NCI-H1092 (cell line): ENCODE measurements at places on chromosomes 12 and 14.
A peak's percentile ranks its signal among the peaks of the same experiment; 100 is the strongest.

DNA sequence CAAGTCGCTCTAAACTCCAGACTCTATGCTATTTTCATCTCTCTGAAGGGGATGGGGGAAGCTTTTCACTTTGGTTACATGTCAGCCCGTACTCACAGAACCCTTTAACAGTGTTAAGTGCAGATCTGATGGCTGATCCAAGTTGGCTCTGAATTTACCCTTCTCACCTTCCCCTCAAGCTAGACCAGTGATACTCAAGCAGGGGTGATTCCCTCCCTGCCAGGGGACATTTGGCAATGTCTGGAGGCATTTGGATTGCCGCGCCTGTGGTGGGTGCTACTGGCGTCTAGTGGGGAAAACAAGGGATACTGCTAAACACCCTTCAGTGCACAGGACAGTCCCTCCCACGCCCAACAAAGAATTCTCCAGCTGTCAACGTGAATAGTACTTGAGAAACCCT is 6.0 kb upstream of the TEX52 start:
- no peak for DNase-seq

DNA sequence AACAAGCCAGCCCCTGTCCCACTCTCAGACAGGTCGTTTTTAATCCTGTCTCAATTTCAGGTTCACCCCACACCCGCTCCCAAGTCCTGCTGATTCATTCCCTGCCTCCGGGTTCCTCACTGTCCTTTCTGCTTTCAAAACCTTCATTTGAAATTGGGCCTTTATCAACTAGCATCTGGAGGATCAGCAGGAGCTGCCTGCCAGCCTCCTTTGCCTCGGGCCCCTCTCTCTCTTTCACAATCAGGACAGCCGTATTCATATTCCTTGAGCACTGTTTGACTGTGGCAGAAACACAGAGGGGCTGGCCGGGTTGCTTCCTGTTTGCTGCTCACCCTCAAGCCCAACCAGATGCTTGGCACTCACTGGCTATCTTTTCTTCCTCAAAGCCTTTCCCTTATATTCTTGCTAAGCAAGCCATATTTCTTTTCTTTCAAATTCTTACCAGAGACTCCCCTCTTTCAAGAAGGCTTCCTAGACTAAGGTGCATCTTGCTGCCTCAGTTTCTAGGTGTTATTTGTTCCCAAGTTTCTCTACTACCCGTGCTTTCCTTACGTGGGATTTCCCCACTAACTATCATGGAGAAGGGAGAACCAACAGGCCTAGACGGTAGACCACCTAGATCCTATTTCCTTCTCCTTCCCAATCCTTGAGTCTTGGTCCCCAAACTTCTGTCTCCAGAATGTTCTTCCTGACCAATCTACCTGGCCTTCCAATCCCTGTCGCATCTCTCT is 3.0 kb downstream of the GALNT6 start:
- DNase-seq: no peak

- peak; percentile 11 for DNase-seq
Observed at GRCh38 chr14:96574633-96575632, 72.8 kb downstream of the PAPOLA start.

GRCh38 chr12:49893753-49894750 is 9.6 kb downstream of the FAIM2 start:
- no peak for DNase-seq

- no peak for DNase-seq
Observed at GRCh38 chr12:65302891-65303290, 24.4 kb downstream of the MSRB3 start.

DNA sequence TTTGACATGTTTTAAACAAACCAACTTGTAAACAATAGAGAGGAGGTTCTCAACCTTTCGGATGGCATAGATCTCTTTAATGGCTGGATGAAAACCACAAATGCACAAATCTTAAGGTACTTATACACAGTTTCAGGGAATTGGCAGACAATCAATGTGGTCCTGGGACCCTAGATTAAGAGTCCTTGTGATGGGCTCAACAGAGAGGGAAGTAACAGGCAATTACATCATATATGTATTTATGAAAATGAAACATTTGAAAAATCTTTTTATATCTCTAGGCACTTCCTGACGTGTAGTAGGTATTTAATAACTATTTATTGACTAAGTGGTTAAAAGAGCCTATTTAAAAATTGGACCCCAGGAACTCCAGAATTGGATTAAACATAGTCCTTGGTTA is 897 bp downstream of the ACTR10 start:
- DNase-seq: no peak

GRCh38 chr14:87869619-87870583 is 123.1 kb downstream of the GALC start:
- no peak for DNase-seq
